ENCODE measurements at places on chromosomes 11 and 22.

GRCh38 chr11:108559904-108560303 lies 33.7 kb downstream of the EXPH5 start:
- no peak for DNase-seq

DNA sequence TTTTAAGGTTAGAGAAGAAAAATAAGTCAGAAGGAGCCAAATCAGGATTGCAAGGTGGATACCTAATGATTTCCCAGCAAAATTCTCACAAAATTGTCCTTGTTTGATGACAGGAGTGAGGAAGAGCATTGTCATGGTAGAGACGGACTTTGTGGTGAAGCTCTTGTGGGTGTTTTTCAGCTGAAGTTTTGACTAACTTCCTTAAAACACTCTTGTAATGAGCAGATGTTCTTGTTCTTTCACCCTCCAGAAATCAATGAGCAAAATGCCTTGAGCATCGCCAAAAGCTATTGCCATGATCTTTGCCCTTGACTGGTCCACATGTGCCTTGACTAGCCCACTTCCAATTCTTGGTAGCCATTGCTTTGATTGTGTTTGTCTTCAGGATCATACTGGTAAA lies 20.0 kb downstream of the CALCB start:
- DNase-seq, result no peak

DNA sequence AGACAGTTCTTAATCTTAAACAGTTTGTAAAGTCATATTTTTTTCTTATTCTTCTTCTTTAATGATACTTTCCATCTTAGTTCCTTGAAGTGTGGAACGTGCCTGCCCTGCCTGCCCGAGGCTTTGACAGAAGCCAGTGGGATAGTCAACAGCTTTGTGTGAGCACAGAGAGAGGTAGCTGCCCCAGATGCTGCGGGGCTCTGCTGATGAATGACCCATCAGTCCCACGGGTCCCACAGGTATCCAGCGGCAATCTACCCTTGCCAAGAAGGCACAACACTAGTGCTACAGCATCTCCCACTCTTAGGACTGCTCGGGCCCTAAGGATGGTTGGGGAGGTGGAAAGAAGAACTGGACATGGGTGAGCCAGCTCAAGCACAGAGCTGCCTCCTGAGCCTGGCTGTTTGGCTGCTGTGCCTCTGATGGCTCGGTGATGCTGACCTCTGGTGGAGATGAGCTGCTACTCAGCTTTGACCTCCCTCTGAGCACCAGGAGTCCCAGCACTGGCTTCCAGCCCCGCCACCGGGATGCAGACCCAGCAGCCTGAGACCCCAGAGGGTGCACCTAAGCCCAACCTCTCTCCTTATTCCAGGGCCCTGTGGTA lies 11.8 kb upstream of the APLNR start:
- DNase-seq, result peak; percentile 48

- DNase-seq, result no peak
Measured at GRCh38 chr11:28702871-28703270, 594.7 kb downstream of the METTL15 start.

GRCh38 chr11:44604171-44604581 lies 38.7 kb downstream of the CD82 start:
- DNase-seq, result no peak

Data from activated CD4-positive, alpha-beta T cell treated with anti-CD3 and anti-CD28 coated beads for 48 hours (primary cell).